ENCODE measurements at places on chromosomes 5 and 9.

- DNase-seq, result no peak
Measured at GRCh38 chr5:33524476-33524875, 83.7 kb downstream of the TARS1 start.

- DNase-seq, result no peak
Measured at GRCh38 chr5:74623006-74623611, 17.4 kb downstream of the ENC1 start.

DNA sequence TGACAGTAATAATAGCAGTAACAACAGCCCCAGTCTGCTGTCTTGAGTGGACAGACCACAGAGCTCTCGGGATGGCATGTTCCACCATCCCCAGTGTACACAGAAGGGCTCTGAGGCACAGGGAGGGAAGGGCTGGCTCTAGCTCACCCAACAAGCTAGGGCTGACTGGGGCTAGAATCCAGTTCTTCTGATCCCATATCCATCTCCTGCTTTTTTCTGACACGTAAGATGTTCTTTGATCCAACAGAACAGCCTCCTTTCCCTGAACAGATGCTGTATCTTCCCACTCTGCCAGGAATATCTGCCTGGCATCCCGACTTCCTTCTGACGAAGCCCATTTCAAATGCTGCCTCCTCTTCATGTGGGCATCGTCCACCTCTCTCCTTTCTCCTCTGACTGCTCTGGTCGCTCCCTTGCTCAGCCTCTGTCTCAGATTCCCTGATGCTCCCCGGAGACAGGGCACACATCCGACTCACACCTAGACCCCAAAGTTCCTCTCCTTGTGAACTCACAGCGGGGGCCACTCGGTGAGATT lies 43.6 kb upstream of the CLK4 start:
- no peak for DNase-seq

DNA sequence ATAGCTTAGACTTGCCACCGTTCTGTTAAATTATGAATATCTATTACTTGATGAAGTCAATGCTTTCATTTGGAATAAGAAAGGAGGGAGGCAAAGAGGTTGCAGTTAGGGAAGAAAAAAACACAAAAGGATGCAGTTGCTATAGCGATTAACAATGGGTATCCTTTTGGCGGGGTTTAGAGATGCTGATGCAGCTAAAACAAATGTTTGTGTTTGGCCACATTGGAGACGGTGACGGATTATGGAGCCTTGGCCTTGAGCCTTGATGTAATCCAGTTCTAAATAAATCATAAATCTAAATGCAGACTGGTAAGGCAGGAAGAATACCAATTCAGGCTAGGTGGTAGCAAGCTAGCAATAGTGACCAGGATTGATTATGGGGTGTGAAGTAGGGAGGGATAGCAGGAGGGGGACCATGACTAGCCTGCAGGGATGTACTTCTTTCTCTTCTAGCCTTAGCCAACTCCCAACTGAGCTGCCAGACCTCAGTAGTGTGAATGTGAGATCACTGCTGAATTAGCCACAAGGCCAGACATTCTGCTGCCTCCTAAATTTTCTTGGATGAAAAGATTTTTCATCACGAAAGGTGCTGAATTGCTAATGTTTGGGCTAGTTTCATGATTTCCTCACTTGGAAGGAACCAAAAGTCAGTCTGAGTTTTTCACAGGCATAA lies 160.3 kb downstream of the TLR4 start:
- DNase-seq, result no peak

- no peak for DNase-seq
Measured at GRCh38 chr9:72772661-72773060, 180.2 kb downstream of the ALDH1A1 start.

GRCh38 chr9:28925157-28925556 lies 1351.9 kb upstream of the C9orf72 start:
- DNase-seq, result no peak

GRCh38 chr9:122816163-122816867 lies 12.1 kb downstream of the PDCL start:
- DNase-seq, result peak; percentile 19

DNA sequence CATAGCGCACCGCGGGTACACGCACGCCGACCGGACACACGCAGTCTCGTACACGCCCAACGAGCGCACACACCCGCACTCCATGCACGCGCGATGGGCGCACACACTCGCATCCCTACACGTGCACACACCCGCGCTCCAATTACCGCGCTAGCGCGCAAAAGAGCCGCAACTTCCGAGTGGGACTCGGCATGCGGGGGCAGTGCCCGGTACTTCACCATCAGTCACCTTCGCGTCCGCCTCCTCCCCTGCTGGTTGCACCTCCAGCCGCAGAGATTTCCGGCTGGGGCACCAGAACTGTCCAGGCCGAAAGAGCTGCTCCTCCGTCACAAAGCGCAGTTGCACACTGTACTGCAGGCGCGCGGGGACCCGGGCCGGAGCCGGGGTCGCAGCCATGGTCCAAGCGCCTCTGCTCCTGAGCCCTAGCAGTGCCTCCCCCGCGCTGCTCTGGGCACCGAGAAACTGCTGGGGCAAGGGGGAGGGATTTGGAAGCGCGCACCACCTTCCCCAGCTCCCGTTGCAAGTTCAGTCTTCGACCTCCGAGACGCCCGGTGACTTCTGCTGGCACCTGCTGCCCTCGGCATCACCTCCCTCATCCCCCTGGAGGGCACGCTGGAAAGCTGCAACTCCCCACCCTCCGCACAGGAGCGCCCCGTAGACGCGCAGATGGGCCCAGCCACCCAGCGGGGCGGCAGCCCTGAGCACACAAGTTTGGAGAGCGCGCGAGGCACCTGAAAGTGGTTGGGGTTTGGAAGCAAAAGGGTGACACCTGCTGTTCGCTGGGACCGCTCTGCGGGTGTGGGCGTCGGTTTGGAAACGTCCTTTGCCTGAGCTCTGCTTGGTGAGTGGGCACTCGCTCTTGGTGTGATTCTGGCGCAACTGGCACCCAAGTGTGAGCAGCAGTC lies 337.4 kb upstream of the PUM3 start:
- peak; percentile 2 for DNase-seq

GRCh38 chr5:150278046-150278730 lies 11.4 kb downstream of the CAMK2A start:
- no peak for DNase-seq

DNA sequence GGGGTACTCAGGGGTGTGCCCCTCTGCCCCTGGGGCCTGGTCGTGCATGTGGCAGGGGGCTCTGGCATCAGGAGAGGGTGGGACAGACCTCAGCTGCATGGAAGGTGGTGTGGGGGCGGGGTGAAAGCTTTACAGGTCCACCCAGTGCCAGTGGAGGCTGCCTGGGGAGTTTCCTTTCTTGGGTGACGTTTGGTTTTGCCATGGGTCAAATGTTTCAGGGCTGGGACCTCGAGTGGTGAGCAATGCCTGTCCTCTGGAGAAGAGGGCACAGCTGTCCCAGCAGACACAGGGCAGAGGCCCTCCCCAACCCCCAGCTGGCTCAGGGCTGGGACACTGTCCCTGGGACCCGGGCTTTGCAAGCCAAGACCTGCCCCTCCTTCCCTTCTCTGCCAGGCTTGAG lies 3.6 kb downstream of the RXRA start:
- no peak for DNase-seq

DNA sequence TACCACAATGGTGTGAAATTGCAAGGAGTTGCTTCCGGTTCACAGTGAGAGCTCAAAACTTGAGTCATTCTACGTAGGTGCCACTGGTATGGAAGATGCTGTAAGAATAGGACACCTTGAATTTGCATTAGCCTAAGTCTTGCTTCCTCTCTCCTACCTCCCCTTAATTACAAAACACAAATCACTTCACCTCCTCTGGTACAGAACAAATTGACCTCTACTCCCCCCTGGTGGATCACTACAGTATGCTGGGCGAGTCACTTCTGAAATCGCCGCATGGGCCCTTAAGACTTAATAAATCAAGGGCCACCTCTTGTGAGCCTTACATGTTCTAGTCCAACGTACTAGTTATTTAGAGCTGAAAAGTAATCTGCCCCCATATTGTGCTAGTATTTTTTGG lies 145.3 kb upstream of the SMARCA2 start:
- no peak for DNase-seq

DNA sequence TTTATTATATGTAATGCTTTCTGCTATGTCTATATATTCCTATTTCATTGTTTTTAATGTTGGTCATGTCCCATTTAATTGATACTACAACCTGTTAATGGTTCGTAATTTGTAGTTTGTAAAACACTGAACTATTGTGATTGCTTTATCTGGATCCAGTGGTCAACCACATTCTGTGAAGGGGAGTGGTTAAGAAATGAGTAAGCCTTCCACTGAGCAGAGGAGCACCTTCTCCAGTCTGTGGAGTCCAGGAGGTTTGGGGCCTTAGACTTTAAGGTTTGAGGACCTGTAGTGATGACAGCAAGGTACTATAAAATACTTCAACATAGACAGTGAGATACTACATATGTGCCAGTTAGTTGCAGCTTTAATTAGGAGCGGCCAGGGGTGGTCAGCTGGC lies 67.7 kb upstream of the RAD23B start:
- no peak for DNase-seq

GRCh38 chr9:20001058-20001457 lies 212.2 kb upstream of the SLC24A2 start:
- no peak for DNase-seq

DNA sequence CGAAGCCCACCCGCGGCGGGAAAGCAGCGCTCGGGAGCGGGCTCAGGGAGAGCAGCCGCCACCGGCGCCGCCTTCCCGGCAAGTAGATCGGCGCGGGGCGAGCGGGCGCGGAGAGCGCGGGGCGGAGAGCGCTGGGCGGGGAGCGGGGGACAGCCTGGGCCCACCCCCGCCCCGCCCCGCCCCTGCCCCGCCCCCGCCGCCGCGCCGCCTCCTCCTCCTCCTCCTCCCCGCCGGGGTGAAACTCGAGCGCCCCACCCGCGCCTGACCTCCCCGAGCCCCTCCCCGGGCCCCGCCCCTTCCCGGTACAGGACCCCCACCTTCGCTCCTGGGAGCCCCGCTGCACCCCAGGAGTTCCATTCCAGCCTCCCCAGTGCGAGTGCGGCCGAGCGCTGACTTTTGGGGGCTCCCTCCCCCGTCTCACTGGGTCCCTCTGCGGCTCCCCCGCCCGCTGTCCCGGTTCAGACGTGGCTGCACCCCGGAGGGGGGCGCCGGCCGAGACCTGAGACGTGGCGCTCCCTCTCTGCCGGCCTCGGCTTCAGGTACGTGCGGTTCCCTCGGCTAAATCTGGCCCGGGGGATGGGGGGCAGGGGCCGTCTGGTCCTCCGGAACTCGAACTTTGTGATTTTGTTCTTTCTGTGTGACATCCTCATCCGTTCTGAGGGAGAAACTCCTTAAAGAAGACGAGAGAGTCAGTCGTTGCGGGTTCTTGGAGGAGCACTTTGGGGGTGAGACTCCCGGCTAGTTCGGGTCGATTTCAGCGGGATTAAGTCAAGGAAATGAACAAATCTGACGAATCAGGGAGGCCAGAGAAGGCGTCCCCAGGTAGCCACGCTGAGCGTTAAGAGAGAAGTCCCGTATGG lies at the start of gene SEMA5A:
Gene SEMA5A, minus strand, starts transcription at position 84 of the 860 bp plus-strand sequence. CDS start 166,129 bp downstream, outside the sequence.
- peak; percentile 3 for DNase-seq

- DNase-seq, result no peak
Measured at GRCh38 chr5:145161391-145161790, 673.8 kb downstream of the PRELID2 start.

DNA sequence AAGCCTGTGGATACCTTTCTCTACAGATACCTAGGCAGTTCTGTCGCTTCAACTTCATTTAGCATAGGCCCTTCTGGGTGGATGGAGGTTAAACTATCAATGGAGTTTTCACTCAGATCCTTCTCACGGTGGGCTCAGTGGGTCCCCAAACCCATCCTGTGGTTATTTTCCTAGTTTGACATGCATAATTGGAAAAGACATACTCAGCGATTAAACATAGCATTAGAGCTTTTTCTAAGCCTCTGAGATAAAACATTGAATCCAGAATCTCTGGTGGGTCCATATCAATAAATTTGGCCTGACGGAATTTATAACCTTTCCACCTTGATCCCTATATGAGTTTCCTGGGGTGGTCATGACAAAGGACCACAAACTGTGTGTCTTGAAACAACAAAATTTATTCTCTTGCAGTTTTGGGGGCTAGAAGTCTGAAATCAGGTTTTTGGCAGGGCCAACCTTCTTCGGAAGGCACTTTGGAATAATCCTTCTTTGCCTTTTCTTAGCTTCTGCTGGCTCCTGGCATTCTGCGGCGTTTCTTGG lies 1.7 kb upstream of the OTULIN start:
- no peak for DNase-seq

- DNase-seq, result no peak
Measured at GRCh38 chr9:35518981-35519679, 29.2 kb downstream of the RUSC2 start.

- DNase-seq, result no peak
Measured at GRCh38 chr5:180799902-180800801, 2.5 kb downstream of the MGAT1 start.

DNA sequence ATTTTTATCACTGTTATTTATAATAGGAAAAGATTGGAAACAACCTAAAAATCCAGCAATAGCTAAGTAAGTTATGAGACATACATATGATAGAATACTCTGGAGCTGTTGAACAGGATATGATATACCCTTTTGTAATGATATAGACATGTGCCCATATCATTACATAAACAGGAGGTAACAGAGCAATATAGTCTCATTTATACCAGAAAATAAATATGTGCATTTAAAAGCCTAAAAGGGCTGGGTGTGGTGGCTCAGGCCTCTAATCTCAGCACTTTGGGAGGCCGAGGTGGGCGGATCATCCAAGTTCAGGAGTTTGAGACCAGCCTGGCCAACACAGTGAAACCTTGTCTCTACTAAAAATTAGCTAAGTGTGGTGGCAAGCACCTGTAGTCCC lies 2.3 kb upstream of the FABP6 start:
- DNase-seq, result no peak

DNA sequence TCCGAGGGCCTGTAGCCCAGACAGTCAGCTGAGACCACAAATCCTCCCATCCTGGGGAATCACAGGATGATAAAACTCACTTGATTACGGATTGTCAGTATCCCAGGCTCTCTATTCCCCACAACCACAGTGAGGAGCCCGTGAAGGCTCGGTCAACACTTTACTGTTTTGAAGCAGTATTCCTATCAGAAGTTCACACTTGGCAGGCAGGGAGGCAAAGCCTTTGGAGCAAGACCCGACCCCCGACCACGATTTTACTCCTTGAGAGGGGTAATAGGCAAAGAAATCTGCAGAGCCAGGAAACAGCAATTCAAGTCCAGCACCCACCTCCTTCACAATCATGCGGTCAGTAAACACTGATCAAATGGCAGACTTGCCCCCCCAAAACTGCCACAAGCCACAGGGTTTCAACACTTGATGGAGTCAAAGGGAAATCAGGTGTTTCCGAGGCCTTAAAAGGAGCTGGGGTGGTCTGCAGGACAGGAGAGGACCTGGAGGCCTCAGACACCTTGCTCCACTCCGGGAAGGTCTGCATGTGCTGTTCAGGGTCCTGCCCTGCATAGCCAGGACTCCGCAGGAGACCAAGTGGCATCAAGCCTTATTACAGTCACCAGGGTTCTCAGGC lies 25.2 kb downstream of the BICD2 start:
- no peak for DNase-seq

DNA sequence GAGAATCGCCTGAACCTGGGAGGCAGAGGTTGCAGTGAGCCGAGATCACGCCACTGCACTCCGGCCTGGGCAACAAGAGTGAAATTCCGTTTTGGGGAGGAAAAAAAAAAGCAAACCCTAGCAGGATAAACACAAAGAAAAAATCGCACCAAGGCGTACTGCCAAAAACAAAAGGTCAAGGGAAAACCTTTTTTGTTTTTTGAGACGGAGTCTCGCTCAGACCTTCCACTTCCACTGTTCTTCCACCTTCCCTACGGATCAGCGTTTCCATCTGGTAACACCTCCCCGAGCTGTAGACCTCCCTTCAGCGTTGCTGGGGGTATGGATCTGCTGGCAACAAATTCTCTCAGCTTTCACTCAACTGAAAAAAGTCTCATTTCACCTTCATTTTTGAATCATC lies 20.1 kb upstream of the FCN2 start:
- no peak for DNase-seq

- DNase-seq, result no peak
Measured at GRCh38 chr9:92483627-92484545, 1.6 kb upstream of the ASPN start.

Measured in activated CD4-positive, alpha-beta T cell treated with anti-CD3 and anti-CD28 coated beads, Interleukin-2, amount 50 U/mL, for 4 hours (primary cell).